Suppressor macrophage (primary cell): ENCODE measurements at places on chromosomes 4 and X.

DNA sequence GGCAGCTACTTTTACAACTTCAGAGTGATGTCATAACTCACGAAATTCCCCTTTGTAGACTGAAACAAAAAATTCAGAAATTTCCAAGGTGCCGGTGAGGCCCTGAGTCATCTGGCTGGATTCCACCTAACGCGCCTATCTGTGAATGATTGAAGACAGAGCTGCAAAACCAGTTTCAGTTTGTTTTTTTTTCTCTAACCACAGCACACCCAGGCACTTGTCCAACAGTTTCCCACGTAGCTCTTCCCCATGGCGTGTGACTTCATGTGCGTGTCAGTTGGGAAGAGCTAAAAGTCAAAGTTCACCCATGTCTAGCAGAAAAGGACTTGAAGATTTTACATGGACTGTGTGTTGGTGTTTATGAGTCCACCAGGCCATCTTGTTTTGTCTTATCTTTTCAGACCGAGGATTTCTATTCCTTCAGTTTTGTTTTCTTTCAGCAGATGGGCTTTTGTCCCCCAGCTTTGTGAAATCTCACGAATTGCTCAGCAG, 16.4 kb downstream of the TCEANC start:
- peak; percentile 83 for DNase-seq

DNA sequence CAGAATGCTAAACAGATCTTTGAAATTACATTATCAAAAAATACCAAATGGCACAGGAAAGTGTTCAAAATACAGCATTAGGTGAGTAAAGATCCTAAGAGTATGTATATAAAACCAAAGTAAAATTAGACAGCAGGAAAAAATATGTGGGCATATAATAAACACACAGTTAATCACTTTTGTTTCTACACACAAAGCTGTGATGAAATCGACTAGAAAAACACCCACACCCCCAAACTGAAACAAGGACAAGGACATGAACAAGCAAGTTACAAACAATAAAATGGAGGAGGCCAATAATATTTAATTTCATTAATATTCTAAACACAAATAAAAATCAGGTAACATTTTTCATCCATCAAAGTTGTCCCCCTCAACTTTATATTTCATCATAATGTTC, 143.2 kb downstream of the FRYL start:
- DNase-seq: peak; percentile 50

DNA sequence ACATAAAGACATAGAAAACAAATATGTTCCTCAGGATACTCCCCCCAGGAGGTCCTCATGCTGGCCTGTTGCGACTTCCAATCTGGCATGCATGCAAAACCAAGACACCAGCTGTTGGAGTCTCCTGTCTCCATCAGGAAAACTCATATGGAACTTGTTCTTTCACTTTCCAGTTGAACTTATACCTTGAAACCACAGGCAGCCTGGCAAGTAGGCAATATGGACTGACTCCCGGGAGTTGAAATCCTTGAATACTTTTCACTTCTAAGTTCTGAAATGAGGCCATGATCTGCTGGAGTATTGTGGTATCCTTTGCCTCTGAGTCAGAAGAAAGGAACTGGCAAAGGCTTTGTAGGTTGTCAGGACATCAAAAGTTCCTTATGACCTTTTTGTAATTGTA, 444.2 kb downstream of the IDS start:
- no peak for DNase-seq

GRCh38 chr4:181289198-181289597, 954.0 kb upstream of the TENM3 start:
- no peak for DNase-seq

- peak; percentile 86 for DNase-seq
Observed at GRCh38 chrX:107710617-107711391, 64.8 kb downstream of the TSC22D3 start.

- DNase-seq: no peak
Observed at GRCh38 chrX:69257499-69258127, 92.4 kb upstream of the PJA1 start.

GRCh38 chr4:184442314-184442635, 32.1 kb downstream of the IRF2 start:
- DNase-seq: no peak

GRCh38 chr4:159416073-159416472, 313.2 kb downstream of the RAPGEF2 start:
- DNase-seq: no peak

DNA sequence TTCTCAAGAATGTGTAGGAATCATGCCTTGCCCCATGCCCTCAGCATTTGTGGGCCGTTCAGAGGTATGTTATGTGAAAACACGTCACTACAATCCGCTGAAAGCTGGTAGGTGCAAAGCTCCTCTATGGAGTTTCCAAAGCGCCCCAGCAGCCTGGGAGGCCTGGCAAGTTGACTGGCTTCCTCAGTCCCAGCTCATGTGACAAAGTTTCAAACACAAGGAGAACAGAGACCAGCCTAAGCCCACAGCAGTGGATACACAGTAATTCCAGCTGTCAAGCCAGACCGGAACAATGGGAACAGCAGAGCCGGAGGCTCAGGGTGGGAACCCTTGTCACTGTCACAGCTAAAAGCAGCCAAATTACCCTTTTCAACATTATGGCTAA, 33.5 kb downstream of the NAT8L start:
- no peak for DNase-seq
